SIG-M5 (cell line): ENCODE measurements at places on chromosomes 6 and 20.

DNA sequence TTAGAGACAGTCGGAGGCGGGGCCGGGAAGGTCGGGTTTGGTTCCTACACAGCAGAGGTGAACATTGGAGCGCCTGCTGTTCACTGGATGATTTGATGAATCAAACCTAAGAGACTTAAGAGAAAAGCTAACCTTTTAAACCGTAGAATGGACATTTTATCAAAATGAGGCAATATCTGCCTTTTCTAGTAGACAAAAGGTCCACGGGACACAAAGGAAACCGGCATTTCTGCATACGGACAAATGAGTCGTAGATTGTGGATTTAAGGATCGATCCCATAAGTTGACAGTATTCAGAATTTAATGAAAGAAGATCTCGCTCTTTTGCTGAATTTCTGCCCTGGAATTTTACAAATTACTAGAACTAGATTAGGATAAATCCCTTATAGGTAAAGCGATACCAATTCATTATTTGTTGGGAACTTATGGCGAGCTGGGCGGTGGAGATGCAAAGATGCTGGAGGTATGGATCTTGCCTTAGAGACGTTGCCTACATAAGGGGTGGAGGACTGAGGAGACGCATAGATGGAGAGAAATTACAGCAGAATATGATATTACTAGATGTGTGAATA lies 400 bp downstream of the PAK1IP1 start:
- no peak for DNase-seq

DNA sequence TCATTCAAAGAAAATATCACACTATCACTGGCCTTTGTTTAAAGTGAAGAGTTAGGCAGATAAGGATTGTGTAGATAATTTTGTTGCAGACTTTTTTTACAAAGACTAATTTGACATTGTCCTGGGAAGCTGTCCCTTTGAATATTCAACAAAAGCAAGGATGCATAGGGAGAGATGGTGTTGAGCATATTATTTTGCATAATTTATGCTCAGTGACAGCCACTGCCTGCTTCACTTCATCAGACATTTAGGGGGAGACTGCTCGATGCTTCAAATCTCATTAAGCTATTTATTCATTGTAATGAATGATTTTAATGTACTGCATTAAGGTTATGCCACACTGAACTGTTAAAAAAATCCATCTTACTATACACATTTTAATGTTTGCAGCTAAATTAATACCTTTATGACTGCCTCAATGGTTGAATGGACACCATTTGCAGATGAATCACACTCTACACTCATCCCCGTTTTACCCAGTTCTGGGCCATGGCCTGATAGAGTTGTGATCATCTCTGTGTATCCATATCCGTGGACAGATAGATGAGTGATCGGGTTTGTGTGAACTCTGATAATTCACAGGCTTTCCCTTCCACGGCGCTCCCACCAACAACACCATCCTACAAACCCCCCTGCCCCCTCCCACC lies 128.0 kb downstream of the CDH4 start:
- DNase-seq, result no peak

GRCh38 chr20:62354031-62354808 lies 12.9 kb downstream of the LAMA5 start:
- DNase-seq, result no peak

GRCh38 chr6:3501826-3502500 lies 45.1 kb upstream of the SLC22A23 start:
- DNase-seq, result no peak

DNA sequence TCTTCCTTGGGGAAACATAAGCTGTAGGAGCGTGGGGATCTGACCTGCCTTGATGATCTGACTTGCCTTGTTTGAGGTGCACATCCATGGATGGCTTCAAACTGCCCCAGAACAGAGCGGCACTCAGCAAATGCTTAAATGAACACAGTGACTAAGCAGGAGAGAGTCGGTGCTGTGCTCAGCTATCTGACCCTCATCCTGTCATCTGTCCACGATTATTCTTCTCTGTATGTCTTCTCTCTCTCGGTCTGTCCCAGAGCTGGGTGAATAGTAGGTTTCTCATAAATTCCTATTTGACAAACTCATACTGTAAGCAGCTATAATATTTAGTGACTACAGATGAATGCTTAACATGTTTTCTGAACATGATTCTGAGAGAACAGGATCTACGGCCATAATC lies 37.3 kb downstream of the TRAM2 start:
- no peak for DNase-seq
